CD4-positive, alpha-beta T cell (primary cell): ENCODE measurements at places on chromosomes 7 and 10.

- peaks cover 6% of the 10 kb centered on the region for H3K27me3 ChIP-seq
- DNase-seq: no peak
- no peak overlapping the region for H3K27ac ChIP-seq
- no peaks in the 10 kb centered on the region for H3K36me3 ChIP-seq
Observed at GRCh38 chr10:68180490-68180889, 51.4 kb downstream of the ATOH7 start.

- no peak for DNase-seq
- no peak overlapping the region for H3K27ac ChIP-seq
- H3K36me3 ChIP-seq: no peaks in the 10 kb centered on the region
- peaks cover 6% of the 10 kb centered on the region for H3K4me1 ChIP-seq
- no peaks in the 10 kb centered on the region for H3K27me3 ChIP-seq
Observed at GRCh38 chr7:101941481-101942383, 124.3 kb downstream of the CUX1 start.

GRCh38 chr10:101231092-101231491 lies 1.8 kb upstream of the LBX1 start:
- H3K4me3 ChIP-seq: no peak overlapping the region
- H3K36me3 ChIP-seq: no peaks in the 10 kb centered on the region
- H3K27ac ChIP-seq: no peak overlapping the region
- peaks cover 45% of the 10 kb centered on the region for H3K4me1 ChIP-seq
- DNase-seq: no peak
- H3K27me3 ChIP-seq: peaks cover 86% of the 10 kb centered on the region

GRCh38 chr10:1177936-1178335 lies 121.8 kb downstream of the WDR37 start:
- H3K4me1 ChIP-seq: no peaks in the 10 kb centered on the region
- no peaks in the 10 kb centered on the region for H3K27me3 ChIP-seq
- H3K36me3 ChIP-seq: no peaks in the 10 kb centered on the region

GRCh38 chr7:24701261-24702235 lies 55.7 kb downstream of the GSDME start:
- H3K4me3 ChIP-seq: no peak overlapping the region
- H3K36me3 ChIP-seq: no peaks in the 10 kb centered on the region
- DNase-seq: no peak
- H3K4me1 ChIP-seq: no peaks in the 10 kb centered on the region
- H3K27ac ChIP-seq: no peak overlapping the region
- H3K27me3 ChIP-seq: no peaks in the 10 kb centered on the region

- no peak for DNase-seq
- peaks cover 26% of the 10 kb centered on the region for H3K4me1 ChIP-seq
- H3K36me3 ChIP-seq: no peaks in the 10 kb centered on the region
Observed at GRCh38 chr7:75996476-75996875, 2.1 kb upstream of the TMEM120A start.

- H3K36me3 ChIP-seq: no peaks in the 10 kb centered on the region
- DNase-seq: no peak
- H3K27ac ChIP-seq: no peak overlapping the region
- H3K4me3 ChIP-seq: no peak overlapping the region
- H3K27me3 ChIP-seq: no peaks in the 10 kb centered on the region
Observed at GRCh38 chr10:82564353-82565196, 689.6 kb downstream of the NRG3 start.

DNA sequence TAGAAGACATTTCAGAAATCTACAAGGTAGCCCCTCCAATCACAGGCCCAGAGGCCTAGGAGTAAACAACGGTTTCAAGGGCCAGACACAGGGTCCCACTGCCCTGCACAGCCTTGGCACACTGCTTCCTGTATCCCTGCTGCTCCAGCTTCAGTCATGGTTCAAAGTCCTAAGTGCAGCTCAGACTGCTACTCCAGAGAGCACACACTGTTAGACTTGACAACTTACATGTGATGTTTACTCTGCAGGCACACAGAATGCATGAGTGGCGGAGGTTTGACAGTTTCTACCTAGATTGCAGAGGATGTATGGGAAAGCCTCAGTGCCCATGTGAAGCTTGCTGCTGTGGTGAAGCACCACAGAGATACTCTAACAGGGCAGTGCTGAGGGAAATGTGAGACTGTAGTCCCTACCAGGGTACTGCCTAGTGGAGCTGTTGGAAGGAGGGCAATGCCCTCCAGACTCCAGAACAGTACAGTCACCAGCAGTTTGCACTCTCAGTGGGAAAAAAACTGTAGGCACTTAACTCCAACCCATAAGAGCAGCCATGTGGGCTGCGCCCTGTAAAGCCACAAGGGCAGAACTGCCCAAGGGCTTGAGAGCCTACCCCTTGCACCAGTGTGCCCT lies 270.0 kb downstream of the ZWINT start:
- H3K36me3 ChIP-seq: no peaks in the 10 kb centered on the region
- DNase-seq: no peak
- no peaks in the 10 kb centered on the region for H3K4me1 ChIP-seq
